ENCODE measurements at places on chromosomes 3 and 15.

DNA sequence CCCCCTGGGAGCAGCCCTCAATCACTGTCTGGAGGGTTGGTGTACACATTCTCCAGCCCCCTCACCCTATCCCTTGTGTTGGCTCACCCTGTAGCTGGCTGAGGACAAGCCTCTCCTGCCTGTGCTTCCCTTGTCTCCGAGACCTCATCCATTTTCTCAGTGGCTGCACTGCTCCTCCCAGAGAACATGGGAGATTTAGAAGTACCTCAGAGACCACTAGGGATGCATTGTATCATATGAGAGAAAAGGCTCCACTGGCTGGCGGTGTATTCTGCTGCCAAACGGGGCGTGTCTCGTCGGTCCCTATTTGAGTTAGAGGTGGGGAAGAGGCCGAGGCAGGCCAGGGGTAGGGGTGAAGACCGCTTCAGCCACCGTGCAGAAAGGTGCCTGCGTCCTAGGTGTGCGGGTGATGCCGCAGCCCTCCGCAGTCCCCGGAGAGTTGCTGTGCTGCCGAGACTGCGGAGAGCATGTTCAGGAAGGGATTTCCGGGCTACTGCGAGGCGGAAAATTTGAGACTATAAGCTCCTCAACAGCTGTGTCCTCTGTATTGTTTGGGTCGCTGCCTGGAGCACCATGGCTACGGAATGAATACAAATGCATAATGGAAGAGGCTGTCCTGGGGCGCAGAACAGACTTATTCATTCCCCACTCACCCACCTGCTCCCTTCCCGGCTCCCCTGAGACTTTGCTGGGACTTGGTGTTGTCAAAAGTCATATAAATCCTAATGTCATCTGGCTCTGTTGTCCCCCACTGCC lies 43.8 kb downstream of the SPSB4 start:
- peak; percentile 15 for DNase-seq

DNA sequence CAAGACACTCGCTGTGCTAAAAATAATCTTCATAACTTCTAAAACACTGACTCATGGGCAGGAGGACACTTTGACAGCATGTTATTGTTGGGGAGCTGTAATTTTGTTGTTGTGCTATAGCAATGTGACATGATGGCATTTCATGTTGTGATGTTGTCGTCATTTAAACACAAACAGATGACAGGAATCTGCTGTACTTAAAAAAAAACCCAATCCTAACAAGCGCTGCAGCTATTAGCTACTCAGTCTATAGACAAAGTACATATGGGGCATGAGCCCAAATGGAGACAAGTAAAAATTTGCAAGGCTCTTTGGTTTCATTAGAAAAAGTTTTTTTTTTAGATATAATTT lies 828 bp upstream of the ATOSA start:
- DNase-seq: peak; percentile 14

DNA sequence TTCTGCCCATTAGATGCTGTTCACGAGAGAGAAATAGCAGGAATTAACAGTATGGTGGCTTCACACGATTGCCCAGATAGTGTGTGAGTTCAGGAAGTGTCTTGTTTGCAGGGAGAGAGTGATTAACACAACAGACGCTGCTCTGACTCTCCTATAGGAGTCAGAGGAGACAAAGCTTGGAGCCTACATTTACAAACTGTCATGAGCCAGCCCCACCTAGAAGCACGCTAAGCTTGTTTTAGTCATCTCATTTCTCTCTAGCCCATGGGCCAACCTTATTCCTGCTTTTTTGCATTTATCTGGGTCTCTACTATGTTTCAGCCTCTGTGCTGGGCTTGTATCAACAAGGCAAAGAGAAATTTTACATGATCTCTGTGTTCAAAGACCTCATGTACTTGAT lies 128.3 kb upstream of the BFSP2 start:
- DNase-seq: no peak

- no peak for DNase-seq
Observed at GRCh38 chr15:57500979-57501576, 90.6 kb upstream of the MYZAP start.

DNA sequence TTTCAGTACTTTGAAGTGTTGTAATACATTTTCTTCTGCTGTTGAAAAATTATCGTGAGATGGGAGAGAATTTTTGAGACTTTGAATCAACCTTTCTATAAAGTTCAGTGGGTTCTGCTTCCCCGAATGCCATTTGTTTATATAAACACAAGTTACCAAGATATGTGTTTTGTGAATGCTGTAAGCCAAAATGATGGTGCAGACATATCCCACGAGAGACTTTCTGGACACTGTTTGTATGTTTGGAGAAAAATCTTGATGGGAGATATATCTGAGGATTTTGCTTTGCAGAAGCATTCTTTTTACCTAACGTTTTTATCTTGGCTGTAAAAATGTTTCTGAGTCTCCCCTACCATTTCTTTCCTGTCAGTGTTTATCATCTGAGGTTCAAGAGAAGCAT lies 526.6 kb upstream of the ZNF717 start:
- no peak for DNase-seq

DNA sequence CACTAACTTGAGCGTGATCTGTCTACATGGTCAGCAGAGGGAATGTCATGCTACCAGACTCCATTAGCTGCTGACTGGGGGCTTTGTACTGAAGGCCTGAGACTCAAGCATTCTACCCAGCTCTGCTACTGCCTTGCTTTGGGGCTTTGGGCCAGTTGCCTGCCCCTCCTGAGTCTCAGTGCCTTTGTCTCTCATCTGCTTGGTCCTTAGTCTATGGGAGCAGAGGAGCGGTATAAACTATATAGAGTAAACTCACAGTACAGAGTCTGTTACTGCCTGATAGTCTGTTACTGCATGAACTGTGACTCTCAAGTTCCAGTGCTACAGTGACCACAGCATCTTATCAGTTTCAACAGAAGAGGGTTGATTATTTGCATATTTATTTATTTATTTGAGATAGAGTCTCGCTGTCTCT lies 38.5 kb upstream of the C15orf39 start:
- no peak for DNase-seq

DNA sequence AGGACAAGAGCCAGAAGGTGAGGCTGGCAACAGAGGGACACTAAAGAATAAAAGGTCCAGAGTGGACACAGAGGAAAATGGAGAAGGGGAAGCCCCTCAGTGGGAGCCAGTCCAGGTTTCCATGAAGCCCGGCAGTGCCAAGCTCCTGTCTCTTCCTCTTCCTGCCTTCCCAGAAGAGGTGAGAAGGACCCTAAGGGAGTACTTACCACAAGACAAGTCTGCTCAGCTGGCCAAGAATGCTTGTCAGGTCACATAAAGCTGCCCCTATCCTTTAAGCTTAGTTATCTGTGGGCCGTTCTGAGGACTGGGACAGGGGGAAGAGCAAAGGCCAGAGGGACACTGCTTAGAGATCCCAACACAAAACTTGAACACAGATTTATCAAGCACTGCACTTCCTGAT lies 100.2 kb downstream of the RYK start:
- no peak for DNase-seq

GRCh38 chr15:34311563-34311962 lies 26.0 kb downstream of the SLC12A6 start:
- DNase-seq: no peak

DNA sequence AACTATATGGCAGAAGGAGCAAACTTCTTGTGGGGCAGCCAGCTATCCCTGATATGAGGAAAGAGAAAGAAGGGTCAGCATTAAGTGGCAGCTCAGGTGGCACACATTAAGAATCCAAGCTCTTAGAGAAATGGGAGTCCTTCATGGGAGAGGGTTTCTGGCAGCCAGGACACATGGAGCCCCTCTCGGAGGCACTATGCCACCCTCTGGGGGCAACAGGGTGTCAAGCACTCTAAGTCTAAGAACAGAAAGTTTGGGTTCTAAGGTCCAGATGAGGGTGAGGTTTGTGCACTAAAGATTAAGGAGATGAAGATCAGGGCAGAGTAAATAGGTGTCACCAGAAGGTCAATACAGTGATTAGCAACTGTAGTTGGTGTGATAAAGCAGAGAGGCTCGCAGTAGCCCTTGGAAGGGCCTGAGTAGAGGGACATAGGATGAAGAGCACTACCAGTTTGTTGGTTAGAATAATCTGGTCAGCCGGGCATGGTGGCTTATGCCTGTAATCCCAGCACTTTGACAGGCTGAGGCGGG lies 89.3 kb downstream of the ST6GAL1 start:
- DNase-seq: no peak

GRCh38 chr3:45984331-45985312 lies 11.0 kb downstream of the FYCO1 start:
- DNase-seq: peak; percentile 66

- no peak for DNase-seq
Observed at GRCh38 chr3:138477120-138477519, 42.7 kb downstream of the ESYT3 start.

- no peak for DNase-seq
Observed at GRCh38 chr3:24740326-24740725, 245.7 kb upstream of the THRB start.

DNA sequence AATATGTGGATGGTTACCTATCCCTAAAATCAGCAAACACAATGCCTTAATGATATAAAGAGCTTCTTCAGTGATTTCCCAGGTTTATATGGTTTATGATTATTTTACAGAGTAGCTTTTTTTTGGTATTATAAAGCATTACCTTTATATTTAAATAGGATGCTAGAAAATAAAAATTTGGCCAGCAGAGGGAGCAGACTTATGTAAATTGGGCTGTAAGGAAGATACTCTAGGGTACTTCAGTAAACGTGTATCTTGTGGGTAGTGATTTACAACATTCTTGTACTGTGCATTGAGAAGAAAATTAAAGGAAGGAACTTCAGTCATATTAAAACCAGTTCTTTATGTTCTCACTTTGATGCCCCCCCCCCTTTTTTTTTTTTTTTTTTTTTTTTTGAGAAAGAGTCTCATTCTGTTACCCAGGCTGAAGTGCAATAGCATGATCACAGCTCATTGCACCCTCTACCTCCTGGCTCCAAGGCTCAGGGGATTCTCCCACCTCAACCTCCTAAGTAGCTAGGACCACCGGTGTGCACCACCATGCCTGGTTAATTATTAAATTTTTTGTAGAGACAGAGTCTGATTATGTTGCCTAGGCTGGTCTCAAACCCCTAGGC lies 167.9 kb downstream of the BBX start:
- peak; percentile 52 for DNase-seq
